ENCODE measurements at places on chromosomes 2 and 18. TPM values are rescaled to one million over a fixed set of nuclear protein-coding genes. Genes with fewer than 3 reads are reported as not detected.

Gene ARMC9
- 4.8 TPM for total RNA-seq

Gene TCF23
- total RNA-seq: not detected

Gene EVX2
- not detected for total RNA-seq

Gene ZSWIM2
- not detected for total RNA-seq

Gene MEP1B
- total RNA-seq: 0.09 TPM
